ENCODE measurements at places on chromosomes 3 and 15.

- no peak for DNase-seq
Observed at GRCh38 chr3:122515020-122515468, 305 bp upstream of the KPNA1 start.

GRCh38 chr3:129035360-129036221 is 25.0 kb upstream of the GP9 start:
- no peak for DNase-seq

DNA sequence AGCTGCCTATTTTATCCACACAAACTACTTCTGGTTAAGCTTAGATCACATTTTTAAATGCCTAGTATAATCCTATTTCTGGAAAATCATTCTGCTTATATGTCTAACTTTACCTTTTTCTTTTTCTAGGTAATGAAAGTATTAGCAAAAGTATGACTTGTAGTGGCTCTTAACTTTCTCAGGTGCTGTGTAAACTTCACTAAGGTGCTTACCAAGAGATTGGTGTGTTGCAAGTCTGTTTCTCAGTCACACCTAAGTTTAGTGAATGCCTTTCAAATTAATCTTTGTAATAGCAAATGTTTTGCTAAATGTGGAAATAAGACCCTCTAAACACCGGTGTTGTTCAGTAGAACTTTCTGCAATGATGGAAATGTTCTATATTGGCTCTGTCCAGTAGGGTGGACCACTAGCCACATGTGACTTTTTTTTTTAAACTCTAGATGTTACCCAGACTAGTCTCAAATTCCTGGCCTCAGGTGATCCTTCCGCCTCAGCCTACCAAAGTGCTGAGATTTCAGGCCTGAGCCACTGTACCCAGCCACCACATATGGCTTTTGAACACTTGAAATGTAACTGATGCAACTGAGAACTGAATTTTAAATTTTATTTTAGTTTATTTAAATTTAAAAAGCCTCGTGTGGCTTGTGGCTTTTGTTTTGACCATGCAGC is 22.0 kb downstream of the ARL13B start:
- DNase-seq: no peak

- peak; percentile 56 for DNase-seq
Observed at GRCh38 chr3:175386630-175387029, 527.5 kb downstream of the NAALADL2 start.

DNA sequence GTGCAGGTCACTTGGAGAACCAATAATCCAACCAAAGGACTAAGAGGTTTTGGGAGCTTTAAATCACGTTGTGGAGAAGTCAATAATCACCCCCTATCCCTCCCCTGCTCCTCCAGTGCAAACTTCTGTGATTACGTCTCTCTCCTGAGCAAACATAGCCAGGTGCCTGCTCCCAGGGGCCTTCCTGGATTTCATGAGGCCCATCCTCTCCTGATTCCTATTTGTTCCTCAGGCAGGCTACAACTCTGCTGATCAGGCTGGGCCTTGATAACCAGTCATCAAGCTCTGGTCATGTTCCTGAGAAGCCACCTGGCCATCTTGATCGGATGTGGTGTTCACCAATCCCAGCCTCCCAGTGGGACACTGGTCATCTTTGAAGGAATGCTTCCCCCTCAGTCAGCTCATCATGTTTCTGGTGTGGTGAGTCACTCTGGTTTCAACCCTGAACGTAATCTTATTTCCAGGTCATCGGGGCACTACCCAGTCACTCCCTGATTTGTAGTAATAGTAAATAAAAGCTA is 2.9 kb upstream of the ZNF710 start:
- DNase-seq: peak; percentile 83

- DNase-seq: no peak
Observed at GRCh38 chr3:32229565-32229964, 8.9 kb upstream of the CMTM8 start.

DNA sequence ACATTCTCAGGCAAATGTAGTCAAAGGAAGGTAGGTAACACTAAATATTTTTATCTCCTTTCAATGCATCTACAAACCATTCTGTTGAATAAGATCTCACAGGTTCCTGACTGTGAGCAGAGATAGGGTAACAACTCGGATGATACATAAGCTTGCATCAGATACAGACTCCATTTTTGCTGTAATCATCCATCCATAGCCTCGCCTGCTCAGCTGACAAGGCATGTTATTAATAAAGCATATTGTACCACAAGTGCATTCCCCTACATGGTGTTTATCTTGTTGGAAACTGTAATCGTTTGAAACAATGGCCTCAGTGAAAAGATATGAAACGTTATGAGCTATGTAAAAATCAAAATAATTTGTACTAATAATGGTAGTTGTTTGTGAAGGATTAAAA is 35.4 kb upstream of the TCF12 start:
- no peak for DNase-seq

GRCh38 chr15:72472992-72473610 is 1.0 kb upstream of the ARIH1 start:
- peak; percentile 20 for DNase-seq

DNA sequence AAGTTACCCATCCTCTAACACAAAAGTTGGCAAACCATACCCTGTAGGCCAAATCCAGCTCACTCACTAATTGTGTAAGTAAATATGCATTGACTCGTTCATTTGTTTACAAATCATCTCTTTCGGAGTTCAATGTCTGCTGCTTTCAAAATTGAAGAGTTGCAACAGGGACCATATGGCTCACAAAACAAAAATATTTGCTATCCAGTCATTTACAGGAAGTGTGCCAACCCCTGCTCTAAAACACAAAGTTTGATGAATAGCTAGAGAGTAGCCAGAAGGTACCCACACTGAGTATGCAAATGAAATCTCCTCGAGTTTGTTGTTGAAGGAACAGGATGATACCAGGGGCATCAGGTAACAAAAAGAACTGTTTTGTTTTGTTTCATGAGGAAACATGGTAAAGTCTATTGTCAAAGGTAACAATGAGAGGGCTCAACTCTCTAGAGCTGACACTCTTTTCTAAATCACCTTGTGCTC is 236.2 kb upstream of the THBS1 start:
- no peak for DNase-seq

DNA sequence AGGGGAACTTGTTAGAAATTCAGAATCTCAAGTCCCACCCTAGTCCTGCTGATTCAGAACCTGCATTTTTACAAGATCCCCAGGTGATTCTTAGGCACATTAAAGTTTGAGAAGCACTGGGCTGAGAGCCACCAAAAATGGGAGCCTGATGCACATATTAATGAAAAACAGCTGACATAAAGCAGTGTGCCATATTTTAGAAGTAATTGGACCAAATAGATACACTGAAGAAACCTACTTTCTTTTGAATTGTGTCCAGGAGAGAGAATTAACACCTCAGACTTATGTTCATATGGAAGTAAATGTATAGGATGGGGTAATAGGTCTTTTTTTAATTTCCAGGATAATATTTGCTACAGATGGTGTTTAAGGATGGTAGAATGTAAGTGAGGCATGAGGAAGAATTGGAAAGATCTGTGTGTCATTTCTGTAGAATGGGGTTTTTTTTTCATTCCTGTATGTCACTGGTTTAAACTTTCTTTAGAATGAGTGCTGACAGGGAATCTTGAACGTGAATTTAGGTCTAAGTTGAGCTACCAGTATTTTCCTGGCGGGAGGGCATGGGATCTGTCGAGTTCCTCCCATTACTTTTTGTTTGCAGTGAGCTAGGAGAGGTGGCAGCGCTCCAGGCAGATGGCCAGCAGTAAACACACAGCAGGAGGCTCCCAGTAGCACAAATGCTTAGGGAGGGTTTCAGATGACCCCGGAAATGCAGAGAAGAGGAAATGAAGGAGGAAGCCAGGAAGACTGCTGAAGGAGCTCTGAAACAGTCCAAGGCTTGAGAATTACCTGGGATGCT is 185.6 kb downstream of the PLCL2 start:
- DNase-seq: no peak

DNA sequence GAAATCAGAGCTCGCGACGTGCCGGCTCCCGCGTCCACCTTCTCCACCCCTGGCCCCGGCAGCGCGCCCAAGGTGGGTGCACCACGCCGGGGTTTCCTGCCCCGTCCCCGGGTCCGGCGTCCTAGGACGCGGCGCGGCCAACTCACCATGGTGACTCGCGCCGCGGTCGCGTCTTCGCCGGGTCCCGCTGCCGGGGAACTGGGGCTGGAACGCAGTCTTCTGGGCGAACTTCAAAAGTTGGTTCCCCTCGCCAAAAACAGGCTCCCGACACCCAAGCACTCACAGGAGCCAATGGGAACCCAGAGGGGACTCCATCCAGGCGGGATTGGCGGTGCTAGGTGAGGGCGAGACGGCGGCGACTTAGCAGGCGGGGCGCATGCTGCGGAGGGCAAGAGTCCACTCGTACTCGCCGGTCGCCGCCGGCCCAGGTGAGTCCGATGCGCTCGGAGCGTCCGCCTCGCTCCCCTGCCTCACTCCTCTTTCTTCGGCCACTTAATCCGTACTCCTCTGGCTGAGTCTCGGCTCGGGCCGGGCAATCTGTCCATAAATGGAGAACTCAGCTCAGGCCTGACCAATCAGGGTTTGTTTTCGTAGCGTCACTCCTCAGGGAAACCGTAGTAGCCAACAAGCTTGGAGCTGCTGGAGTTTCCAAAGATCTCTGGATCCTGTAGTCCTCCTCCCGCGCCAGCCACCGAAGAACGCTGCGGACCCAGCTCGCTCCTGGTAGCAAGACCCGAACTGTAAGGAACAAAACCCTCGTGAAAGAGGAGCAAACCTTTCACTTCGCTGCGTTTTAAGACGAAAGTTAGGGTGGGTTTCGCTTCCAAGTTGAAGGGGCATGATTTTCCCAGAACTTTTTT is at the start of gene MYO1E:
MYO1E (minus strand) TSS at position 520 of the 860 bp plus-strand sequence; CDS start at position 149, 371 bp downstream.
- peak; percentile 97 for DNase-seq

GRCh38 chr3:47392933-47393332 is 12.1 kb downstream of the PTPN23 start:
- no peak for DNase-seq
